Occipital lobe (tissue), 3 donors: ENCODE measurements at places on chromosomes 1 and 21. TPM values are rescaled to one million over a fixed set of nuclear protein-coding genes. Genes with fewer than 3 reads are reported as not detected.

GRCh38 chr21:44648557-44649311, 2.5 kb downstream of the KRTAP10-11 start:
- no peak for DNase-seq

The LINGO4 gene
- not detected for total RNA-seq

The SLC35A3 gene
- total RNA-seq: 44.1 TPM

The ARMH1 gene
- 2.8 TPM for total RNA-seq

The VWA5B1 gene
- 0.16 TPM for total RNA-seq

GRCh38 chr1:209926045-209926444, 12.0 kb upstream of the SYT14 start:
- DNase-seq: no peak

- no peak for DNase-seq
Observed at GRCh38 chr1:213720032-213720431, 267.7 kb upstream of the PROX1 start.

- DNase-seq: no peak
Observed at GRCh38 chr1:171753685-171754352, 12.0 kb upstream of the VAMP4 start.

DNA sequence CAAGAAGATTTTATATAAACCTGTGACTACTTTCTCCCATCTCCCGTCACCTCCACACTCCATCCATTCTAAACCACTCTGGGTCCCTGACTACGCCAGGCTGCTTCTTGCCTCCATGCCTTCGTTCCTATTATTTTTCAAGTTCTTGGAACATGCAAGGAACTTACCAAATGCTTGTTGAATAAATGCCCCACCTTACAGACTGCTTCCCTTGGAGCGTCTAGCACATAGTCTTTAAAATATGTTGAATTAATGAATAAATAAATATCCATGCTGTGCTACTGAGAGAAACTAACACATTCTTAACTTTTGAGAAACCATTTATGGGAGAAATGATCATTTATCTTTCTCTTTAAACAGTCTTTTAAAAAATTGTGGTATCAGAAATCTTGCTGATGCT, 27.6 kb downstream of the VTCN1 start:
- no peak for DNase-seq

- DNase-seq: no peak
Observed at GRCh38 chr1:30188999-30189398, 534.4 kb downstream of the MATN1 start.

DNA sequence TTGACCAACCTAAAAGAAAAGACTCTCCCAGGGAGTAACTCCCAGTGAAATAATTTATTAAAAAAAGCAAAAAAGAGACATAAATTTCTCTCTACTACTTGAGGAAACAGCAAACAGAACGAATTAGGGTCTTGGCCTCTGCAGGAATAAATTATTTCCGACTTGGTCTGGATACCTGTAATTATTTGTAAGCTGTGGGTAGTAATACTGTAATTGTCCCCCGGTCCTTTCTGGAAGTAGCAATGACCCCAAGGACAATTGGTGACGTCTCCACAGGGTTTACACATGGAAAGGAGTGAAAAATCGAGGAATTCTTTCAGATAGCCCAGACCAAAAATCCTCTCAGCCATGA, 3.7 kb upstream of the SIM2 start:
- DNase-seq: no peak

DNA sequence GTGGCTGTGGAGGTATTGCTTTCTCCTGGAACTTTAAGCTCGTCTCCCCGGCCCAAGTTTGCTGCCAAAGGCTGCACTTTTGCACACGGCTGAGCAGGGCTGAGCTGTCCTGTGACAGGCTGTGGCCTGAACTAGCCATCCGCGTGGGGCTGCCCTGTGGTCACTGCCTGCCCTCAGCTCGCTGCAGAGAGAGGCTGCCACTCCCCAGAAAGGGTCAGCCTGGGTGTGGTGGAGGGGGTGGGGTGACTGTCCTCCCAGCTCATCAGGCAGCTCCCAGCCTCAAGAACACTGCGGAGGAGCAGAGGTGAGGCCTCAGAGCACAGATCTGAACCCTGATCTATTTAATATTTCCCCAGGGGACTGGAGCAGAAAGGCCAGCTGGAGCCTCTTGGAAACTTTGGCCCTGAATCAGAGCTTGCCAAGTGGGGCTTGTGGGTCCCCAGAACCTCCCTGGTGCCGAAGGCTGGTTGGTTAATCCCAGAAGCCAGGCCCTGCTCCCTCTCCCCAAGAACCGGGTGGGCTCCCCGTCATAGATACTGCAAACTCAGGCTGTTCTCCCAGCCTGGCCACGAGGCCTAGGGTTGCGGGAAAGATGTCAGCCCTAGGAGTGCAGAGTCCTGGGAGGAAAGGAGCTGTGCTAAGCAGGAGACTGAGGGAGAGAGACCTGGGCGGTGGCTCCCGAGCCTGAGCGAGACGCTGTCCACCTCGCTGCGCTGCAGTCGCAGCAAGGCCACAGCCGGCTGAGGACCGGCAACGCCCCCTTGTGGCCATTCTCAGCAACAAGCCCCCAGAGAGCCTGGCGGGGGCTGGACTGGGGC, 125.1 kb upstream of the IPO9 start:
- peak; percentile 76 for DNase-seq

DNA sequence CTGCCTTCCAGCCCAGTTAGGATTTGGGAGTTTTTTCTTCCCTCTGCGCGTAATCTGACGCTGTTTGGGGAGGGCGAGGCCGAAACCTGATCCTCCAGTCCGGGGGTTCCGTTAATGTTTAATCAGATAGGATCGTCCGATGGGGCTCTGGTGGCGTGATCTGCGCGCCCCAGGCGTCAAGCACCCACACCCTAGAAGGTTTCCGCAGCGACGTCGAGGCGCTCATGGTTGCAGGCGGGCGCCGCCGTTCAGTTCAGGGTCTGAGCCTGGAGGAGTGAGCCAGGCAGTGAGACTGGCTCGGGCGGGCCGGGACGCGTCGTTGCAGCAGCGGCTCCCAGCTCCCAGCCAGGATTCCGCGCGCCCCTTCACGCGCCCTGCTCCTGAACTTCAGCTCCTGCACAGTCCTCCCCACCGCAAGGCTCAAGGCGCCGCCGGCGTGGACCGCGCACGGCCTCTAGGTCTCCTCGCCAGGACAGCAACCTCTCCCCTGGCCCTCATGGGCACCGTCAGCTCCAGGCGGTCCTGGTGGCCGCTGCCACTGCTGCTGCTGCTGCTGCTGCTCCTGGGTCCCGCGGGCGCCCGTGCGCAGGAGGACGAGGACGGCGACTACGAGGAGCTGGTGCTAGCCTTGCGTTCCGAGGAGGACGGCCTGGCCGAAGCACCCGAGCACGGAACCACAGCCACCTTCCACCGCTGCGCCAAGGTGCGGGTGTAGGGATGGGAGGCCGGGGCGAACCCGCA, at the start of gene PCSK9:
Gene PCSK9 (plus strand): TSS at position 207 of the 741 bp plus-strand sequence. CDS start 290 bp downstream, at position 497.
- no peak for DNase-seq

DNA sequence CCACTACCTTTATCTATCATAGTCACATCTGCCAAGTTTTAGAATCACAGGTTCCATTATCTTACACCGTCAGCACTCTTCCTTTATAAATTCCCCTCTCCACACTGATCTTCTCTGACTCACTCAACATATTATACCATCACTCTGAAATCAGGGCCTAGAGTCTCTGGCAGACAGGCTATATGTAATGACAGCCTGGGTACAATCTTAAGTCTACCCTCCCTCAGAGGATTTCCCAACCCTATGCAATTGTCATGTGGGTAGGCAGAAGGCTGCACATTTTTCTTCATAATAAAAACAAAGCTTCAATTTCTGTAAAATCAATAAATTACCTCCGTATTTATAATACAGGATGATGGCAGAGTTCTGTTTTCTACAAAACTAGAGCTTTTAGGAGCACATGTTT, 138.0 kb downstream of the RERE start:
- no peak for DNase-seq

DNA sequence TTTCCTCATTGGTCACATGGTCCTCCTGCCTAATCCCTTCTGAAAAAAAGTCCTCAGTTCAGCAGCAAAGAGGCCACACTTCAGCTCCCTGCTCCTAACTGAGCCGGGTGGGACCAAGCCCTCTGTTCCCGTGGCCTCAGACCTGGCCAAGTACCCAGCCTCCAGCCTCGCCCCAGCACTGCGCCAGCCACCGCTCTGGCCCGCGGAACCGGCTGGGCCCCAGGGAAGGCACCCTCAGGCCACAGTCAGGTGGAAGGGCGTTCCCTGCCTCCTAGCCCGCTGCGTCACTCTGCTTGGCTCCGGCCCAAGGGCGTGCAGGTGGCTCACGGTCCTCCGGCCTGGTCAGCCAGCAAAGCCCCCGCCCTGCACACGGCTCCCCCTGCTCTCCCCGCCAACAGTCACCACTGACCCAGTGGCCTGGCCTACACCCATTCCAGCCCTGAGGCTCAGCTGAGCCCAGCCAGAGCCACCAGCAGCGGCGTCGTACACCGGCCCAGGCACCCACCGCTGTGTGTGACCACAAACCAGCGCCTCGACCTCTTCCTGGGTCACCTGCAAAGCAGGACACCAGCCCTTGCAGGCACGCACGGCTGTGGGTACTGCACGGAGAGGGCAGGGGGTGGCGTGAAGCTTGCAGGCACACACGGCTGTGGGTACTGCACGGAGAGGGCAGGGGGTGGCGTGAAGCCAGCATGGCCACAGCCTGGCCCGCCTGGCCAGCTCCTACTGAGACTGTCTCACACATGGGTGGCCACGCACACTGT, 19.4 kb downstream of the NADK start:
- DNase-seq: no peak

The OR10Z1 gene
- total RNA-seq: not detected

GRCh38 chr1:235670157-235670776, 20.7 kb upstream of the GNG4 start:
- DNase-seq: no peak

The GFI1 gene
- not detected for total RNA-seq

GRCh38 chr1:219514728-219515127, 98.2 kb downstream of the ZC3H11B start:
- DNase-seq: no peak

GRCh38 chr1:238153939-238154338, 263.2 kb upstream of the ZP4 start:
- no peak for DNase-seq

- DNase-seq: no peak
Observed at GRCh38 chr1:92483610-92484471, 2.9 kb downstream of the GFI1 start.

DNA sequence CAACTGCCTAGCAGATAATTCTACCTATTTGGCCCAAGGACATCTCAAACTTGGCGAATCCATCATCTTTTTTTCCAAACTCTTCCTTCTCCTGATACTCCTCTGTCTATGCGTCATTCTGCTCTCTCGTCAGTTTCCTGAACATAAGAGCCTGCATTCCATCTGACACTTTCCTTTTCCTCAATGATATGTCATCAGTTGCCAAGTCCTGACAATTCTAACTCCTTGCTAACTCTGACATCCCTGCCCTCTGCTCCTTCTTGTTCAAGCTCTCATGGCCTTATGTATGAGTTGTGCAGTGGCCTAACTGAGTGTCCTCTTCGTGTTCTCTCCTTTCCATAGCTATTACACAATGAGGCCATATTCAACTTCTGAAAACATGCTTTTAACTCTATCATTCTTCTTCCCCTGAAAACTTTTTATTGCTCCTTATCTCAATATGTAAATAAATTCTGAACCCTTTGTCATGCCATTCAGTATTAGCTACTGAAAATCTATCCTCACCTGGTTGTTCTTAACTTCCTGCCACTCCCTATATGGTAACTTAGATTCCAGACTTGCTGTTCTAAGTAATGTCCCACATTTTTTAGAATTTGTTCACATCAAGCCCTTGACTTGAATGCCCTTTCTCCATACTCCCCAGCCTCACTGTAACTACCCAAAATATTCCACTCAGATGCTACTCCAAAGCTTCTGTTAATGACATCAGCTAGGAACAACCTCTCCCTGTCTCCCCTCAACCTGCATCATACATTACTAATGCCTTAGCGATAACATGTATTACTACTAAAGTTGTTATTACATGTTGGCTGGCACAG, 11.5 kb downstream of the PALMD start:
- DNase-seq: no peak

DNA sequence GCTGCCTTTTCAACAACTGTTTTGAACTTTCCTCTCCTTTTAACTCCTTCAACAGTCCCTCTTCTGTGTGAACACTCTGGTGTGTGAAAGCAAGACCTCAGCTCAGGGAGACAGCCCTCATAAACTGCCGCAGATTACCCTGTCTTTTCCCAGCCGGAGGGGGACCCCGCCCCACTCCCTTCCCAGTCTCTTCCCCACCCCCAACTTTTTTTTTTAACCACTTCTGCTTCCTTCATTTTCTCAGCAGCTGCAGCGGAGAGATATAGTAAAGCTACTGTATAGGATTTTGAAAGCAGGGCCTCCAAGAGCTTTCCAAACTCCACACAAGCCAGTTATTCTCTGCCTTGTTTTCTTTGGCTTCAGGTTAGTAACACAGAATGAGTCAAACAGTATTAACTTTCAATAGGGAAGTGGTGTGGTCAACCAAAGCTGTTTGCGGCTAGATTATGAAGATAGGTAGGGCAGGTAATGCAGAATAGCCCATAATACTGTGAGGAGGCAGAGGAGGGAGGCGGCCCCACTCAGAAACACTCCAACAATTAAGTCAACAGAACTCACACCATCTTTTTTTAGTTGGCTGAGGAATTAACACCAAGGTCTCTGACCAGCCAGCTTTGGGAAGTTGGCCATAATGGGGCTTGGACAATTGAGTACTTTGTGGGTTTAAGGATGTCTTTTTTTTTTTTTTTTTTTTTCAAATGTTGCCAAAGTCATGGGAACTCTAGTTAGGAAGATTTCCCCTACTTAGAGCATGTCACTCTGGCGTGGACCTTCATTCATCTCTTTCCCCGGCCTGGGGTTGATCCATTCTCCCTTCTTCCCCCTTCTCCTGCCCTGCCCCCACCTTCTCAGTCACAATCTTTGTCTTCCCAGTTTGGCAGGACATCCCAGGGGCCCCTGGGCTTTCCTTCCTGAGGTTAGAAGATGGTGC, 177.0 kb downstream of the CLIC6 start:
- no peak for DNase-seq

- no peak for DNase-seq
Observed at GRCh38 chr1:11058595-11059154, 1.1 kb downstream of the SRM start.

- DNase-seq: no peak
Observed at GRCh38 chr1:245216366-245217115, 61.8 kb downstream of the KIF26B start.

DNA sequence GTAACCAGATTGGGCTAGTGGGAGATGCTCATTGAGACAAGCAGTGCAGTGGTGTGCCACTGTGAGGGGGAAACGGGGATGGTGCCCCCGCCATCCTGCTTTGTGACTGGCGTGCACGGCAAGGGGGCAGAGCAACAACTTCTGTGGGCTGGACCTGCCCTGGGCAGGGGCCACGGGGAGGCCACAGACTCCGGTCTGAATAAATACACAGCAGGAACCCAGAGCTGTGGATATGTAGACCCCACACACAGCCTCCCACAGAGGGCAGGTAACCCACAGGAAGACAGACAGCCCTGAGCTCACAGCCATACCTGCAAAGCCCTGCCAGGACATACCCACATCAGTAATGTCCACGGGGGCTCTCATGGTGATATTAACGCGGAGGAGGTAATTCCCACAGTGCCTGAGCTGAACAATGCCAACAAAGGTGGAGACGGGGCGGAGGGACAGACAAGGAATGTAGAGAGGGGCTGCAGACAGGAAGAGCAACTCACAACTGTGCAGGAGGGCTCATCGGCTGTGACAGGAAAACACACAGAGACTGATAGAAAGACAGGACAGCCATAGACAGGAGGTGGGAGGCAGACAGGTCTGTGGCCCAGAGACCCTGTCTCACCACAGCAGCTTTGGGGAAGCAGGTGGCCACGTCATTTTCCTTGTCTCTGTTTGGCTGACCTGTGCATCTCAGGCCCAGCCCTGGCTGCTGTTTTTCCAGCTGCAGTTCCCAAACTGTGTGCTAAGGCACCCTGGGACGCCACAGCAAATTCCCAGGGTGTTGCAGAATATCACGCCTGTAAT, 4.9 kb upstream of the WNT3A start:
- no peak for DNase-seq
